ENCODE measurements at places on chromosomes 2 and 18.

DNA sequence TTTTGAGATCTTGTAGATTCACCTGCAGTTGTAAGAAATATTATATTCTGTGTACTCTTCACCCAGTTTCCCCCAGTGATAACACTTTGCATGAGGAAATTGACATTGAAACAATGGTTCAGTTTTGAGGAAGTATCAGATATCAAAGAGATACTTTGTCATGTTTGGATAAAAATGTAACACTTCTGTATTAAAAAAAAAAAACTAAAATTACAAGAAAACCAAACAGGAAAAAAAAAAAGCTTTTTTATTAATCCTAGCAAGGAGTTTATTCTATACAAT is 204.0 kb downstream of the ARL4C start:
- DNase-seq: no peak

GRCh38 chr2:102461188-102461587 is 11.8 kb upstream of the SLC9A4 start:
- no peak for DNase-seq

GRCh38 chr2:172234716-172235691 is 132.3 kb upstream of the DLX2 start:
- no peak for DNase-seq

DNA sequence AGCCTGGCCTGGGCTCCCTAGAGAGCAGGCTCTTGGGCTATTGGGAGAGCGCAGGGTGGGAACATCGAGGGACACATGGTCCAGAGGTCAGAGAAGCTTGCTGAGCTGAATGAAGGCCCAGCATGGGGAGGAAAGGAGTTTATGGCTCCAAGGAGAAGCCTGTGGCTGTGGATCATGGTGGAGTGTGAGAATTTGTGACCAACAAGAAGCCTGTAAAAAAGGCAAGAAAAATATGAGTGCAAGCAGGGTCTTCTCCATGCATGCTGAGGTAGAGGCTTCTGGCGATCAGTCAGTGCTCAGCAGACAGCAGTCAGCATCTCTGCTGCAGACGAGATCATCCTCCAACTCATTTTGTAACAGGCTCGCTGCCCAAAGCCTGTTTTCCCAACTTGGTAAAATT is 1.3 kb upstream of the SCYGR3 start:
- DNase-seq: no peak

DNA sequence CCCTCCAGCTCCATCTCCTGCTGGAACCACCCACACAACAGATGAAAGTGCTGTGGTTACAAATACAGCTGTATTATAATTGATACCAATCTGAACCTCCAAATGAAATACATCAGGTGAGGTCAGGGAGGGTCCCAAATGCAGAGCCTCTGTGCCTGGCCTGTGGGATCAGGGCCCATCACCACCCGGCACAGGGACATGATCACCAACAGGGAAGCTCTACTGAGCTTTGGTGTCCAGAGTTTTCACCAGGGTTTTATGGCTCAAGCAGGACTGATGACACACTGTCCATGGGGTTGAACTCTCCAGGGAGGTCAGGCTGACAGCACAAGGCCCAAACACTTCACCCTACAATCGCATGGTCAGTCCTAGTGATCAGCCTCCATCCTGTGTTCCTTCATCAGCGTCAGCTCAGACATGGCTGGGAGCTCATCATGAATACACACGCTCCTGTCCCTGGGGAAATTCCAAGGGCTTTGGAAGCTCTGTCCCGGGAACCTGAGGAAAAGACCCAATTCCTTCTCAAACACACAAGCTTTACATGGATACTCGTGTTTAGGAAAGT is 3.9 kb upstream of the PXDN start:
- no peak for DNase-seq

- DNase-seq: no peak
These were observed 30.1 kb upstream of the ZNF516 start for GRCh38 chr18:76524900-76525698.

GRCh38 chr2:122326471-122326870 is 571.0 kb downstream of the TSN start:
- no peak for DNase-seq

DNA sequence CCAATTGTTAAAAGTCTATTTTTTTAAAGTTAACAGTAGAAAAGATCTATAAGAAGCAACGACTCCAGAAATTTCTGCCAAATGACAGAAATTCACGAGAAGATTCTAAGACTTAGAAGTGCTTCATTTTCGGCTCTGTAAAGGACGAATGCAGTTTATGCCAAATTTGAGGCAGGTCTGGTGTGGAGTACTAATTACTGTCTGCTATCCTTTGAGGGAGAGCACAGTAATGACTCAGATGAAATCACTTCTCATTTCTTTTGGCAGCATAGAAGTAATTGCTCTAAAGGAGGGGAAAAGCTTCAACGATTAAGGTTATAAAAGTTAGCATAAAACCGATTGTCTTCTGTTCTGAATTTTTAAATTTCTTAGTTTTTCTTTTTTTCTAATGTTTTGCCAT is 11.4 kb downstream of the G6PC2 start:
- DNase-seq: peak; percentile 7

GRCh38 chr2:42063431-42064171 is 15.8 kb downstream of the PKDCC start:
- DNase-seq: no peak

GRCh38 chr2:240502059-240502429 is 55.7 kb downstream of the ANKMY1 start:
- no peak for DNase-seq

DNA sequence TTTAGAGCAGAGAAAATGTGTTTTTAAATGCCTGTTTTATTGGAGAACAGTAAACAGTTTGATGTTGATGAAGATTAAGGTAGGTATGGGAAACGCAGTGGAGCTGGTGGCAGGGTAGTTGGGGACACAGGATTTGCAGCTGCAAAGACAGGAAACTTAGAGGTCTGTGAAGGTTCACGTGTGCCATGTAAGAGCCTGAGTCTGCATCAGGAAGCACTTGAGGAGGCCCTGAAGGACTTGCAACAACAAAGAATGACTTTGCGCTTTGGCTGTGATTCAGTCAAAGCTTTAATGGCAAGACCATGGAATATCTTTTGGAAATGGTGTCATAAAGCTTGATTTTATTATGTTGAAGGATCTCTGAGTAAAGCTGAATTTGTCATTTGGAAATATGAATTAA is 347.6 kb upstream of the KCNJ3 start:
- DNase-seq: no peak

DNA sequence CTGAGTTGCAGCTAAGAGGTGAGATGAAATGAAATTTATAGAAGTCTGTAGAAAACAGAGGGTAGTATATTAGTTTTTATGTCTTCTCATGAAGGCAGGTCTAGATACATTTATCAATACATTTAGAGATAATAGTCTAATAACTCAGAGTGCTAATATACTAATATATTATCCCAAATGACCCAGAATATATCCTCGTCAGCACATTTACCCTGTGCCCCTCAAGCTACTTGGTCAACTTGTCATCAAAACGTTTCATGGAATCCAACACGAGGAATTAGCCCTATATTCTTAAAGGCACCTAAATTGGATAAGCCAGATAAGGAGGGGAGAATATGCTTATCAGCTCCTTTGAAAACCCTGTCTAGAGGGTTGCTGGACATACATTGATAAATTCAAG is 415.1 kb upstream of the LRRTM1 start:
- no peak for DNase-seq

DNA sequence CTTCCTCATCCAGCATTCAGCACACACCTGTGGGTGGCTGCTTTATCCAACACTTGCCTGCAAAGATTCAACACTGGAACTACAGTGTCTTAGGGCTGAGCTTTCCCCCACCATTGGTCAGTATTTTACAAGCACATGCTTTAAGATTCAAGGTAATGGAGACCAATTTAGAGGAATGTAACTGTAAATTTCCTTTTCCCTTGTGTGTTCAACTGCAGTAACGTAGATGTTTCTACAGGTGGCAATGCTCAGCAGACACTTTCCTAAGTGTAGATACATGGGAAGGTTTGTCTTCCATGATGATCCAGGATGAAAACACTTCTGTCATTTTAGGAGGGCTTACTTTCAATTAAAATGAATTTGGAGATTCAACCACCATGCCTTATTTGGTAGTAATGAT is 143.6 kb upstream of the PXDN start:
- DNase-seq: no peak

DNA sequence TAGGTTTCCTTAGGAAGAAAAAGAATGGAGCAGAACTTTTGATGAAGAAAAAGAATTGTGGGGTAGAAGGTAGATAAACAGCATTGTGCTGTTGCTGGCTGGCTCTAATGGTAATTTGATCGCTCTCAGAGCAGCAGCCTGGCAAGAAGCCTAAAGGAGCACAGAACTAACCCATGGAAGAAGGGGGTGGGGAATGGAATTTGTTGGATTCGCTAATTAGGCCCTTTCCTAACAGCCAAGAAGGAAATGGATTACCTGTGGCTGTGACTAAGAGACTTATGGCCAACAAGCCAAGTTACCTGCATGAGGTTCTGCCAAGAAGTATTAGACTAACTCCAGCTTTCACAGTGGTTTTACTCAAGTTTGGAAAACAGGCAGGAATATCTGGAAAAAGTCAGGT is 210.6 kb downstream of the IKZF2 start:
- peak; percentile 96 for DNase-seq
